ENCODE measurements at places on chromosomes 7 and 10. TPM values are rescaled to one million over a fixed set of nuclear protein-coding genes. Genes with fewer than 3 reads are reported as not detected.

DNA sequence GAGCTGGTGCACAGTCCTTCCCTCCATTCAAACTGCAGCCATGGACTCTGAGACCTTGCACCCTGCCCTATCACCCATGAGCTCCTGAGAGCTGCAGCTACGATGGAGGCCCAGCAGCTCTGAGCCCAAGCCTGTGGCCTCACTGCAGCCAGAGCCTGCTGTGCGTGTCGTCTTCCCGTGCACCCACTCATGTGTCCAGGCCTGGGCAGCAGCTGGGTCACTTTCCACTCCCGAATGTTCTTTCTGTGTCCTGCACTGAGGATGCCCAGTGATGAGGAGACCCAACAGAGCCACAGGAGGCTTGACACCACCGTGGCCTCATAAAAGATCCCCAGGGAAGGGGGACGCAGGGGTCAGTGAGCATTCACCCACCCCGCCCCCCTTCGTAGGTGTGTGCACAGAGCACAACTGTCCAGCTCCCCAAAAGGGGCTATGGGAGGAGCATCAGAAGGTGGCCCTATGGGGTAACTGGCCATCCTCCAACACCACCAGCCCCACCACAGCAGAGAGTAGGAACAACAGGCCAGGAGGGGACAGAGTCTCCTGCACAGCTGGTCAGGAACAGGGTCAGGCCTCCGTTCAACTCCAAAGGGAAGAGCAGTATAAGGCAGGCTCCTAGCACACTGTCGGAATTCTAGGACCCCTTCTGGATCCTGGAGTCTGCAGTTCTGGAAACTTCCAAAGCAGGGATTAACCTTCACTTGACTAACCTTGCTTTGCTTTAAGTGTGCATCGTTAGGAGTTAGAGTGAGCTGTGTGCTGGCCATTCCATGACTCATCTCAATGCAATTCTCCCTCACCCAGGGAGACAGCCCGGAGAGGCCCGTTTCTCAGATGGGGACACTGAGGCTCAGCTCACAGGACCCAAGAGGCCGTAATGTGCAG lies 52.6 kb downstream of the RASGEF1A start:
- no peak overlapping the region for H3K4me3 ChIP-seq
- H3K4me1 ChIP-seq: no peaks in the 10 kb centered on the region
- no peak overlapping the region for H3K27ac ChIP-seq
- no peak for DNase-seq
- no peaks in the 10 kb centered on the region for H3K36me3 ChIP-seq
- H3K27me3 ChIP-seq: no peaks in the 10 kb centered on the region

DNA sequence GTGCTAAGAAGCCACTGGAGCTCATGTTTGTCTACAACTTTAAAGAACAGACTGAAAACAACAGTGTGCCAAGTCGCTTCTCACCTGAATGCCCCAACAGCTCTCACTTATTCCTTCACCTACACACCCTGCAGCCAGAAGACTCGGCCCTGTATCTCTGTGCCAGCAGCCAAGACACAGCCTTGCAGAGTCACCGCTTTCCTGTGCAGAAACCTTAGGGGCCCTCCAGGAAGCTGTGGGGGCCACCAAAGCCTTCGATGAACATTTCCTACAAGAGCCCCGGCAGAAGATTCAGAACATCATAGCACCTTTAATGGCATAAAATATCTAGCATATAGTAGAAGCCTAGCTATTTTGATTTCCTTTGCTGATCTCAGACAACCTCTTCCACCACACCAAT lies 88.0 kb upstream of the PRSS58 start:
- no peak for DNase-seq
- H3K27ac ChIP-seq: no peak overlapping the region
- H3K4me3 ChIP-seq: peak overlapping the region; percentile 22
- H3K36me3 ChIP-seq: no peaks in the 10 kb centered on the region

DNA sequence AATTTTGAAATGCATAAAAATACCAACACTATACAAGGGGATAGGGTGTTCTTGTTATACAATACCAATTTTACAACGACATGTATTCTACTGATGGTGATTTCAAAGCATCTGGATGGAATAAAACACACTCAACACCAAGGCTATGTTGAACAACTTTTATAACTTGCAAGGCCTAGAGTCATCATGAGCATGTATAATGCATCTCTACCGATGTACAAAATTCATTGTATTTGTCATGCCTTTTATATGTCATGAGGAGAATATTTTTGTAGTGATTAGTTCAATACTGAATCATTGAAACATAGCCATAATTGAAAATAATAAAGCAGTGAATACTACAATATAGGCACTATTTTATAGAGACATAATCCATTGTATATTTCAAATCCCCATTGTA lies 160.2 kb downstream of the ETV1 start:
- DNase-seq: no peak
- no peak overlapping the region for H3K27ac ChIP-seq
- no peaks in the 10 kb centered on the region for H3K27me3 ChIP-seq
- H3K4me1 ChIP-seq: no peaks in the 10 kb centered on the region

DNA sequence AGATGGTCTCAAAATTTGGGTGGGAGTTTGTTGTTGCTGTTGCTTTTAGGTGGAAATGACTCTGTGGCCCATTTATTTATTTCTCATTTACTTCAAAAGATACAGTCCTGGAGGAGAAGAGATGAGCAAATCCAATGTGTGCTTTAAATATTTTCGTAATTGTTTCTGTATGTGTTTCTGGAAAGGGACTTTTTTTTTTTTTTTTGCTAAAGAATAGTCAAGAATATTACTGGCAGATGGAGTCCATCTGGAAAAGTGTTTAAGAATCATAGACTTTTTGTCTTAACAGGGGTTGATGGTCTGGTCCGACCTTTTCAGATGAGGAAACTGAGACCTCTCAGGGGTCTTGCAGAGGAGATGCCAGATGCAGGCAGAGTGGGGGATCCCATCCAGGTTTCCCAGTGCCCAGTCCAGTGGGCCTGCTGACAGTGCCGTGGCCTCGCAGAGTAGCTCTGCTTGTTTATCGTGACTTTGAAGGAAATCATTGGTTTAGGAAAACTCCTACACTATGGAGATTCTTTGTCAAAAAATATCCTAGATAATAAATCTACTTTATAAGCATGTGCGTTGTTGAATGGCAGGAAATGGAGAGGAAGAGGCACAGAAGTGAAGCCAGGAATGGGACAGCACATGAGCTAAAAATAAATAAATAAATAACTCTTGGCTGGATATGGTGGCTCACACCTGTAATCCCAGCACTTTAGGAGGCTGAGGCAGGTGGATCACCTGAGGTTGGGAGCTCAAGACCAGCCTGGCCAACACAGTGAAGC lies 164.3 kb upstream of the SVIL start:
- H3K27me3 ChIP-seq: peaks cover 8% of the 10 kb centered on the region
- peaks cover 8% of the 10 kb centered on the region for H3K4me1 ChIP-seq
- H3K27ac ChIP-seq: no peak overlapping the region

GRCh38 chr10:49618821-49619220 lies 5.0 kb downstream of the CHAT start:
- no peaks in the 10 kb centered on the region for H3K36me3 ChIP-seq
- peaks cover 49% of the 10 kb centered on the region for H3K27me3 ChIP-seq
- no peak overlapping the region for H3K27ac ChIP-seq
- H3K4me1 ChIP-seq: peaks cover 3% of the 10 kb centered on the region
- no peak for DNase-seq

DNA sequence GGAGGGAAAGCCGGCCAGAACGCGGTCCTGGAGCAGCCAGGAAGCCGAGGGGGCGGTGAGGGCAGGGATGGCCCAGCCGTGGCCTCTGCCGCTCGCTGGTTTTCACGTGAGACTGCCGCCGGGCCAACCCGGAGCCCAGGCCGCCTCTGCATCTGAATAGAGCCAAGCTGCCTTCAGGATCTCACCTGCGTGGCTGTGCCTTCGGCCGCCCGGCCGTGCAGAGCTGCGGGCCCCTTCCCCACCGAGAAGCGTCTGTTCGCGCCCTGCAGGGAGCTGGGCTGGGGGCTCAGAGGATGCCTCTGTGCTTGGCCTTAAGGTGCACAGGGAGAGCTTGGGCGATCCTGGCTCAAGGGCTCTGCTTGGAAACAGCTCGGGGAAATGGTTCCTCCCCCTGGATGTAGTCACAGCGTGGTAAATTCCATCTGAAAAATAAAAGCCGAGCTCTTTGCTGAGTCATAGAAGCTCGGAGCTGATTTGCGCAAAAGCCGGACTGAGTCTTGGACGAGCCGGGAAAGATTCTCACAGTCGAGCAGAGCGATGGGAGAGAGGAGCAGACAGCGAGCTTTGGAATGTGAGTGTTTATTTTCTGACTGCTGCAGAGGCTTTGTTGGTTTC lies at the start of gene JAKMIP3:
Gene JAKMIP3, plus strand, starts transcription at position 456 of the 615 bp plus-strand sequence. CDS start 38,863 bp downstream, outside the sequence.
- no peaks in the 10 kb centered on the region for H3K36me3 ChIP-seq
- DNase-seq: no peak
- H3K4me1 ChIP-seq: peaks cover 7% of the 10 kb centered on the region
- H3K4me3 ChIP-seq: peak within 1 kb of the TSS; percentile 13
- peaks cover 8% of the 10 kb centered on the region for H3K27me3 ChIP-seq

GRCh38 chr7:50308532-50309385 lies 4.2 kb downstream of the IKZF1 start:
- no peaks in the 10 kb centered on the region for H3K27me3 ChIP-seq
- peak overlapping the region; percentile 95 for H3K4me3 ChIP-seq
- DNase-seq: peak; percentile 72
- H3K4me1 ChIP-seq: peaks cover 24% of the 10 kb centered on the region

GRCh38 chr10:74051736-74052342 lies 53.9 kb downstream of the VCL start:
- no peak for DNase-seq
- no peaks in the 10 kb centered on the region for H3K36me3 ChIP-seq
- no peak overlapping the region for H3K4me3 ChIP-seq
- no peaks in the 10 kb centered on the region for H3K27me3 ChIP-seq
- peaks cover 25% of the 10 kb centered on the region for H3K4me1 ChIP-seq
- no peak overlapping the region for H3K27ac ChIP-seq

GRCh38 chr10:117350909-117351308 lies 24.3 kb downstream of the PDZD8 start:
- peaks cover 6% of the 10 kb centered on the region for H3K36me3 ChIP-seq
- no peak overlapping the region for H3K4me3 ChIP-seq
- DNase-seq: no peak
- H3K4me1 ChIP-seq: peaks cover 40% of the 10 kb centered on the region
- H3K27me3 ChIP-seq: no peaks in the 10 kb centered on the region

DNA sequence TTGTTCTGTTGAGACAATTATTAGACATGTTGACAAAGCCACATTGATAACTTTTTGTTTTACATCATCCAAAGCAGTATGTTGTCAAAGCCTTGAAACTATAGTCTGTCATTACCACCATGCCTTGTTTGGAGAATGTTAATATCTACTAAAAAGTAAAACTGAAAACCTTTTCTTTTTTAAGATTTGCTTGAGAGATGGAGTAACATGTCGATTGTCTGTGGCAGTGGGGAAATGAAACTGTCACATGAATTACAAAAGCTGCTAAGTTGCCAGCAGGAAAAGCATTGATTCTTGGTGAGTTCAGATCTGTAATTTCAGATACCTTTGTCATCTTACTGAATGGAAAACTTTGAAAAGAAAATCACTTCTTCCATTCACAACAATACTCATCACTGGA lies 69.1 kb downstream of the TFPI2 start:
- no peak overlapping the region for H3K4me3 ChIP-seq
- H3K27me3 ChIP-seq: no peaks in the 10 kb centered on the region
- H3K36me3 ChIP-seq: no peaks in the 10 kb centered on the region

- peaks cover 2% of the 10 kb centered on the region for H3K27me3 ChIP-seq
- H3K4me3 ChIP-seq: no peak overlapping the region
- H3K27ac ChIP-seq: no peak overlapping the region
- no peaks in the 10 kb centered on the region for H3K4me1 ChIP-seq
These were observed 455.0 kb downstream of the GFRA1 start for GRCh38 chr10:115818012-115818411.

- DNase-seq: no peak
- H3K4me3 ChIP-seq: no peak overlapping the region
- no peaks in the 10 kb centered on the region for H3K4me1 ChIP-seq
- no peaks in the 10 kb centered on the region for H3K36me3 ChIP-seq
- H3K27me3 ChIP-seq: peaks cover 14% of the 10 kb centered on the region
- H3K27ac ChIP-seq: no peak overlapping the region
These were observed 114.4 kb downstream of the PTPRN2 start for GRCh38 chr7:158473221-158473620.

DNA sequence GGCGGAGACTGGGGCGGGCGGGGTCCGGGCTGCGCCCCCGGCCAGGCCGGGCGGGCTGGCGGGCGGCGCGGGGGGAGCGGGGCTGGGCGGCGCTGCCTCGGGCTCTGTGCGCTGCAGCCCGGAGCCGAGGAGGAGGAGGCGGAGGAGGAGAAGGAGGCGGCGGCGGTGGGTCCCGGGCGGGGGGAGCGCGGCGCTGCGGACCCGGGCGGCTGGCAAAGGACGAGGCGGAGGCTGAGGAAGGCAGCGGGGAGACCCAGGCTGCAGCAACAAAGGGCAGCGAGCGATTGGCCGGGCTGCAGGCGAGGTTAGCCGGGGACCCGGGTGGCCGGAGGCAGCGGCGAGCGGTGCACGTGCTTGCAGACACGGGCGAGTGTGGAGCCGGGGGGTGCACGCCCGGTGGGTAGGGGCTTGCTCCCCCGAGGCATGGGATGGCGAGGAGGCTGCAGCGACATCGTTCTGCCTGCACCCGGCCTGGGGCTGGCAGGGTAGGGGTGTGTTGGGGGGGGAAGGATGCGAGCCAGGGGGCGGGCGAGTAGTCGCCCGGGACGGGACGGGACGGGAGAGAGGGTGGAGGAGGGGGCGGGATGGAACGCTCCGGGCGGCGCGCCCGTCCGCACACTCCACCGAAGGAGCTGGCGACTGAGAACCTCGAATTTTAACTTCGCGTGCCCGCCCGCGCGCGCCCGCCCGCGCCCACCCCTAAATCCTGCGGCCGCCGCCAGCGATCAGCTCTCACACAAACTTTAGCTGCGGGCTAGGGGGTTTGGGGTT lies 844 bp upstream of the KAT6B start:
- peaks cover 3% of the 10 kb centered on the region for H3K36me3 ChIP-seq
- H3K27ac ChIP-seq: peak overlapping the region; percentile 84
- H3K27me3 ChIP-seq: no peaks in the 10 kb centered on the region

DNA sequence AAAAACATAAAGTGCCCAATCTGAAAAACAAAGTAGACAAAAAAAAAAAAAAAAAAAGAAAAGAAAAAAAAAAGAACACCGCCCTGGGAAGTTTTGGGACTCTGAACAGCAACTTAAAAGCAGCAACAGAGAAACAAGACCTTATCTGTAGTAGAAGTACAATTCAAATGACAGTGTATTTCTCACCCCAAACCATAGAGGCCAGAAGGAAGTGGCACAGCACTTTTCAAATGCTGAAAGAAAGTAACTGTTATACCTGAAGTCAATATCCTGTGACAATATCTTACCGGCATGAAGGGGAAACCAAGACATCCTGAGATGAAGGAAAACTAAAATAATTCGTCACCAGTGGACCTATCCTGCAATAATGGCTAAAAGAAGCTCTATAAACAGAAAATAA lies 112.1 kb downstream of the DNAJC1 start:
- H3K4me1 ChIP-seq: peaks cover 25% of the 10 kb centered on the region
- no peaks in the 10 kb centered on the region for H3K27me3 ChIP-seq
- no peak overlapping the region for H3K27ac ChIP-seq
- H3K36me3 ChIP-seq: peaks cover 35% of the 10 kb centered on the region
- no peak for DNase-seq

- no peaks in the 10 kb centered on the region for H3K36me3 ChIP-seq
- H3K4me3 ChIP-seq: no peak overlapping the region
- DNase-seq: no peak
- peaks cover 1% of the 10 kb centered on the region for H3K27me3 ChIP-seq
- H3K4me1 ChIP-seq: no peaks in the 10 kb centered on the region
- H3K27ac ChIP-seq: no peak overlapping the region
These were observed 231.1 kb downstream of the GFRA1 start for GRCh38 chr10:116041948-116042347.

The PLEKHS1 gene
- 0.07 TPM for total RNA-seq

The MYL10 gene
- not detected for total RNA-seq

The POU6F2 gene
- not detected for total RNA-seq

The CLIP2 gene
- 1.4 TPM for total RNA-seq

The SLC18A3 gene
- not detected for total RNA-seq

The FAM13C gene
- total RNA-seq: not detected

The SCART1 gene
- total RNA-seq: 1.4 TPM

The OR2A42 gene
- total RNA-seq: not detected

The IRF5 gene
- 7.2 TPM for total RNA-seq

The TFEC gene
- total RNA-seq: not detected

The GNAT3 gene
- not detected for total RNA-seq

The DNAJC12 gene
- 7.0 TPM for total RNA-seq

Data from activated CD4-positive, alpha-beta T cell treated with anti-CD3 and anti-CD28 coated beads for 36 hours (primary cell).